ENCODE measurements at places on chromosomes 1 and 21.

DNA sequence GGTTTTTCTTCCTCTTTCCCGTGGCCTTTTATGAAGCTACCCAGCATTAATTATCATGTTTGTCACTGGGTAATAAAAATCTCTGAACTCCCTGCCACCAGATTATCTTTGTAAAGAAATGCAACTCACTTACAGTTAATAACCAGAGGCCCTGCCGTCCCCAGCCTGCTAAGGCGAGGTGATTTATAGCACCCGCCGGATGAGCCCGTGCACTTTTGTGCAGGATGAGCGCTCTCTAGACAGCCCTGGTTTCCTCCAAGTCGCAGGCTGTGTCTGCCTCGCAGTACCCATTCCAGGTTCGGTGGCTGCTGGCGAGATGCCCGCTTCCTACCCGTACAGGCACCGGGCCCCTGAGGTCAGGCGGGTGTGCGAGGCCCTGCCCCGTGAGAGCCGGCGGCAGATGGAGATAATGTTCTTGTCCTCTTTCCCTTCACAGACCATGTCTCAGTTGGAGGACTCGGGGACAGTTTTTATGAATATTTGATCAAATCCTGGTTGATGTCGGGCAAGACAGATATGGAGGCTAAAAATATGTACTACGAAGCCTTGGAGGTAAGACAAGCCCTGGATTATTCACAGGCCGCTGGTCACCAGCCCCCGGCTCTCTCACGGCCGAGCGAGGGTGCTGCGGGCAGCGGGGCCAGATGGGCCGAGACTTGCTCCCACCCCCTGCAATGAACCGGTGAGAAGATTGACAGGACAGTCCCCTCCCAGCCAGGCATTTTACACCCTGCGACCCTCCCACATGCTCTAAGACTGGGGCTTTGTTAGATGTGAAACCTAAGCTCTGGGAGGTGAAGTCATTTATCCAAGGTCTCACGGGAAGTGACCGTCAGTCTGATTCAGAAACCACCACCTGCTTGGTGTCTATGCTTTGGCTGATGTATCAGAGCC is 28.5 kb upstream of the SELENON start:
- DNase-seq: no peak

GRCh38 chr21:16194788-16195537 is 465.2 kb downstream of the USP25 start:
- no peak for DNase-seq

DNA sequence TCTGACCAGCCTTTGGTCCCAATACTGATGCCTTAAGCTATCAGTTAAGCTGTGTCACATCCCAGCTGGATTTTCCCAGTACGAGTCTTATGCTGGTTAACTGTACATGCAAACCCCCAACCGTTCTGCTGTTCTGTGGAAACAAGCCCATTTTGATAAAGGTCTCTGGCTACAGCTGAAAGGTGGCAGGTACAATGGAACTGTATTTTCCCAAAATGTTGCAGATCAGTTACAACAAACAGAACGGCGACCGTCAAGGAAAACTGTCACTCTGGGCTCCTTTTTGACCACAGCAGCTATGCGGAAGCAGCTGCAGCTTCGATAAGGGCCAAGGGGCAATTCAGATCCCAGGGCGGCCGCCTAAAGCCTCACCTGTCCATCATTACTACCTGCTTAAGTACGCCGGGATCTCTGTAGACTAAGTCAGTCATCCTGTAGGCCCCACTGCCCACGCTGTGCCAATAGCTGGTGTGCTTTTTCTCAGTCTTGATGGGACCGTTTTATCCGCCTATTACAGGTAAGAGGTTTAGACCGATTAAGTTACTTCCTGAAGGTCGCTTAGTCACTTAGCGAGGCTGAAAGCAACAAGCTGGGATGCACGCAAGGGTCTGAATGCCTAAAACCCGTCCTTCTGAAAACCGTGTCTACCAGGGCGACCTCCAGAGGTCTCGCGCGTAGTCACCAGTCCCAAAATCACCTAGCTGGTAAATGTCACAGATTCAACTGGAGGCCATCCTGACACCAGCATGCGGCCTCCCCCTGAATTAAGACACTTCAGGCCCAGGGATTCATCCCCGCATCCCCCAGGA is 11.1 kb upstream of the RAB42 start:
- DNase-seq: peak; percentile 44

- DNase-seq: no peak
These were observed 39.7 kb downstream of the AZIN2 start for GRCh38 chr1:33120436-33121231.

DNA sequence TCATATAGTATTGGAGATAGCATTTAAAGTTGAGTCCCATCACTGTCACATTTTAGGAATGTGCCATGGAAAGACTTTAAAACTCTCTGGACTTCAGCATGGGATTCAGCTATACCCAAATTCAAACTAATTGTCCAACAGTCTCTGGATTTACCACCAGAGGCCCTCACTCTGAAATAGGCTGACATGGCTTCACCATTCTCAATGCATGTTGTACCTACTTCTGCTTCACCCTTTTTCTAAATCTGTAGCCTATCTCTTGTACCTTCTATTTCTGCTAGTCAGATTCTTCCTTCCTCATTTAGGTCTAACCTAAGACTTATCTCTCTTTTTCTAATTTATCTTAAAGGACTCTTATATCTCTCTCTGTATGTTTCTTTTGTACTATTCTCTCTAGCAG is 512.7 kb upstream of the ZRANB2 start:
- peak; percentile 8 for DNase-seq

DNA sequence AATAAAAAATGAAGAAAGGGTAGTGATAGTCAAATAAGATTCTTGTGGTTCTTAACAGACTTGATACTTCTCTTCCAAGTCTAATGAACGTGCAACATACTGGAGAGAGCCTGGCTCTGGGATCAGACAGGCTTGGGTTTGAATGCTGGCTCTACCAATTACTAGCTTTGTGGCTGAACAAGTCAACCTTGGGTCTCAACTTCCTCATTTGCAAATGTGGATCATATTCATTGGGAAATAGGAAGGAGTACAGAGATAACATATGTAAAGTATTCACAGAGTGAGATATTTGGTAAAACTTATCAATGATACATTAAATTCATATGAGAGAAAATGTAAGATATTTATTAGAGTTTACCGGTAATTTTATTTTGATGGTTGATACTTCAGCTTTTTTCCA is 2.0 kb downstream of the EDEM3 start:
- no peak for DNase-seq

DNA sequence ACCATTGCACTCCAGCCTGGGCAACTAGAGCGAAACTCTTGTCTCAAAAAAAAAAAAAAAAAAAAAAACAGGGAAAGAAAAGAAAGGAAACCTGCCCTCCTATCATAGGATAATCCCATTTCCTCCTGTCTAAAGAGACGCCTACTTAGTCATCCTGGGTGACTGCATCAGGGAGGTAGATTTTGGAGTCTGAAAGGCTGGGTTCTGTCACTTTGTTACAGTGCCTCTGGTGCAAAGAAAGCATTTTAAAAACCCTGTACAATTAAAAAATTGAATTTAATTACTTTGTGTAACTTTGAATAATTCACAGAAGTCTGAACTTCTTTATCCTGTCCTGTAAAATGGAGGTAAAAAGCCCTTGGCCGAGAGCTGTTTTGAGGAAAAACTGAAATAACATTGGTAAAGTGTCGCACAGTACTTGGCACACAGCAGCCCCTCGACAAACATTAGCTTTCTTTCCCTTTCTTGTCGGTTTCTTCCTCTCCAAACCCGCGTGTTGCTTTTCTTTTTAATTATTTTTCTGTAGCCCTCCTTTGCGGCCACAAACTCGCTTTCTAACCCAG is 657 bp upstream of the HDAC1 start:
- no peak for DNase-seq

DNA sequence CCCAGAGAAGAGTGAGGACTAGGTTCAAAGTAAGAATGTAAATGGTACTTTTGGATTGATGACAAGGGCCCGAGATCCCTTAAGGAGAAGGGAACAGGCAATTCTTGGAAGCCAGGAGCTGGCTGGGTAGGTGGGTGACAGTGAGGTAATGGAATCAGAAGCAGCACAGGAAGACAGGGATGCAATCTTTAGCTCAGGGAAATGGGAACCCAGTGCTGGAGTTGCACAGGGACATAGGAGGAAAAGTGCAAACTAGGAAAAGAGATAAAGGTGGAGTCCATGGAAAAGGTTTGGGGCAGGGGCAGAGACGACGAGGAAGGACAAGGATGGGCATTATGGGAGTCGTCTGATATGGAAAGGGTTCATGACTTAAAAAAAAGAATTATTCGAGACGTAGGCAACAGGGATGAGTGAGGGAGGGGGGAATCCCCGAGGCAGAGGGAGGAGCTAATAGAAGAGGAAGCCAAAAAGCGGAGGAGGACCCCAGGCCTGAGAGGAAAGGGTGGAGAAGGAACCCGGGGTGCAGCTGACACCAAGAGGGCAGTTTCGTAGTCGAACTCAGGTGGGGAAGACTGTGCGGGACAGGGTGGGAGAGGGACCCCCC is 495 bp downstream of the PI4KB start:
- DNase-seq: peak; percentile 24

- DNase-seq: no peak
These were observed 1242.1 kb downstream of the PLA2G4A start for GRCh38 chr1:188070848-188071247.

All from Jurkat, Clone E6-1 (cell line).